ENCODE measurements at places on chromosomes 3 and 15.

- no peak for DNase-seq
These were observed 367 bp upstream of the TARS3 start for GRCh38 chr15:101724675-101725005.

DNA sequence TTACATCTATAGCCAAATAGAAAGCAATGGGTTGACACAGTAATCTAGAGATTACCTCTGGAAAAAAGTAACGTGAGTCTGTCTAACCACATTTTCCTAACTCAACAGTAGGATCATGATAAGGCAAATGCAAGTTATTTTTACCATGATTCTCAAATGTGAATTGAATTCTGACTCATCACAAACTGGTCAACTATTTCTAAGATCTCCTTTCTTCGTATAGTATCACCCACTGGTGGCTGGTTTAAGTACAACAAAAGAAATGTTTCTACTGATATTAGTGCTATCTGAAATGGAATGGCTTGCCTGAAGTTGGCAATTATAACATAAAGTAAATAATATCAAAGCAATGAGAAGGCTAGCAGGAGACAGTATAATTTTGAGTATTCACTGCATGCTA is 102.2 kb downstream of the ABI3BP start:
- DNase-seq = no peak

- no peak for DNase-seq
These were observed 400 bp downstream of the RAB43 start for GRCh38 chr3:129121016-129121791.

DNA sequence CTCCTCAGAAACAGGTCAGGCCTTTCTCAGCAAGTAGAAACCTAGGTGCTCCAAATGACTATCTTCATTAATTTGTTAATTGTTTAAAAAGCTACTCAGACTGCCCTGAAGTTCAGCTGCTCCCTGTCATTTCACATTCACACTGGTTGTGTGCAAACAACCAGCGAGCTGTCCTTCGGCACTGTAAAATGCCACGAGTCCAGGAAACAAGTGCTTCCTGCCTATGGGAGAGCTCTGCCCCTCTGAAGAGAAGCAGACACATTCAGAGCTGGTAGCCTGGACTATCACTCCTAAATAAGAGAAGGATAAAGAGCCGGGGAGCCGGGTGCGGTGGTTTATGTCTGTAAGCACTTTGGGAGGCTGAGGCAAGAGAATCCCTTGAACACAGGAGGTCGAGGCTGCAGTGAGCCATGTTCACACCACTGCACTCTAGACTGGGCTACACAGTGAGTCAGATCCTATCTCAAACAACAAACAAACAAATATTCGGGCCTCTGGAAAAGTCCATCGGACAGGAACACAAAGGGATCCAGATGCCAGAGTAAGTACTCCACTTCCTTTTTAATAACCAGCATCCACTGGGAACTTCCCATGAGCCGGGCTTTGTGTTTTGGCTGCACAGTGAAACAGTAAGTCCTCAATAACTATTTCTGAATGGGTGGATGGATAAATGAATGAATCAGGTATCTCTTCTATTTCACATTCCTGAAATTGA is 114.4 kb upstream of the WNT5A start:
- DNase-seq = no peak

GRCh38 chr15:41827290-41827879 is 507 bp upstream of the JMJD7 start:
- no peak for DNase-seq

DNA sequence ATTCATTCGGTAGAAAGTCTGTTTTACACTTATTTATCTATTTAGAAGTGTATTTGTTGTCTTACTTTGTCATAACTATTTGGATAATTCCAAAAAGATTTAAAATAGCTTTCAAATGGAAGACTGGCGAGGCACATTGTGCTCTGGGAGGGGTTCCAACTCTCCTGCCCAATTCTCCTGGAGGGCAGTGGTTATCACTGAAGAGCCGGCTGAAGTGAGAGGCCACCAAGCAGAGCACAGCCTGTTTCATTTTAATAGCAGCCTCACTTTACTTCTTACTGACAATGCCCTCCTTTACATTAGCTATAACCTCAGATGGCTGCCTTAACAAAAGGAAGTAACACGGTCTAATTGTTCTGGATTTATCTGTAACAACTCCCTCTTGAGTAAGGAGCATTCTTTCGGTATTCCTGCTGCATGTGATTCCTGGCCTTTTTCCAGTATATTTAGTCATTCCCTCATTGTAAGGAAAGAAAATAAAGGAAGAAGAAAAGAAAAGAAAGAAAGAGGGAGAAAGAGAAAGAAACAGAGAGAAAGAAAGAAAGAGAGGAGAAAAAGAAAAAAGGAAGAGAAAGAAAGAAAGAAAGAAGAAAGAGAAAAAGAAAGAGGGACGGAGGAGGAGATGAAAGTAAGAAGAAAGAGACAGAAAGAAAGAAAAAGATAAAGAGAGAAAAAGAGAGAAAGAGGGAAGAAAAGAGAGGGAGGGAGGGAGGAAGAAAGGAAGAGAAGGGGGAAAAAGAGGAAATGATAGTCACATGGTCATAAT is 339.8 kb upstream of the WNT5A start:
- no peak for DNase-seq

GRCh38 chr15:88707771-88708654 is 69.2 kb downstream of the ISG20 start:
- DNase-seq = no peak

- no peak for DNase-seq
These were observed 29.4 kb upstream of the MCCC1 start for GRCh38 chr3:183128709-183129108.

GRCh38 chr15:55230051-55230670 is 33.4 kb upstream of the RSL24D1 start:
- no peak for DNase-seq

GRCh38 chr3:65356331-65357248 is 668.8 kb upstream of the ADAMTS9 start:
- no peak for DNase-seq

DNA sequence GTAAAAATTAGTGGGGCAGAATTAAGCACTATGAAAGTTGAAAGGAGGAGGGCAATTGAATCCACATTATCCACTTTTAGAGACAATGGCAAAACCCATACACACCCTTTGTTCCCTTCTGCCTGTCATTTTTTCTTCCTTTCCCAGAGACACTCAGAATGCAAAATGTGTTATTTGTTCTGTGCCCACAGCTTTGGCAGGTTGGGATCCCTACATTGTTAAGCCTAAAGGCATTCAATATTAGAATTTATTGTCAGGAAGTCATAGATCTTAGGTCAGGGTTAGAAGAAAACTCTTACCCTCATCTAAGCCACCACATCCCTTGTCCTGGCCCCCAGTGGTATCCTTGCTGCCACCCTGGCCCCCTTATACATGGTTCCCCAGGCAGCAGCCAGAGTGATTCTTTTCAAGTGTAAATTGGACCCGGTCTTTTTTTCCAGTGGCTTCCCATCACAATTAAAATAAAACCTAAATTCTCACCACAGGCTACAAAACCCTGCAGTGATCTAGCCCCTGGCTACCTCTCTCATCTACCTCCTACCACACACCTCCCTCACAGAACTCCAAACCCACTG is 470.1 kb upstream of the ATP11B start:
- DNase-seq = no peak

- DNase-seq = peak; percentile 10
These were observed 244.5 kb downstream of the CD47 start for GRCh38 chr3:107846279-107846852.

DNA sequence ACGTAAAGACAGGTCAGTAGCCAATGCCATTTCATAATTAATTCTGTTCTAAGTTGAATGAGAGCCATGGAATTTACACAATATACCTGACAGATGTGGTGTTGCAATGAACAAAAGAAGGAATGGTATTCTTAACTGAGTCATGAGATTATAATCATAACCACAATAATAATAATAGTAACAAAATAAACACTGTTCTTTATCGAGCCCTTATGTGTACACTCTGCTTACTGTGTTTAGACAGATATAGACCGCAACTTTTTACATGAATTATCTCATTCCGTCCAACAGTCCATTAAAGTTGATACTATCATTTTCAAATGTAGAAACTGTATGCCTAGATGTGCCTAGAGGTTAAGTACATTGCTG is 28.2 kb upstream of the SCAANT1 start:
- no peak for DNase-seq

DNA sequence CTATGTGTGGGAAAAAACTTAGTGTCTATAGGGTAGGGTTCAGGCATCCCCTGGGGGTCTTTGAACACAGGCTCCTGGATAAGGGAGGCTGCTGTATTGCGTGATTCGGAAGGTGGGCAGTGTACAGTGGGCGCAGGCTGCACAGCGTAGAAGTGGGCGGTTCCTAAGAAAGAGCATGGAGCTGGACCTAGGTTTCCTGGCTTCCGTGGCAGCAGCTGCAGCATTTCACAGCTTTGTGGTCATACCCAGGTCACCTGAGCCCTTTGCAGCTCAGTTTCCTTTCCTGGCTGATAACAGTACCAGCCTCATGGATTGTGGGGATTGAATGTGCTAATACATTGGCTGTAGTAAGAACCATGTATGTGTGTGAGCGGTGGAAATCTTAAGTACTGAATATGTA is 22.2 kb downstream of the CFAP100 start:
- no peak for DNase-seq

DNA sequence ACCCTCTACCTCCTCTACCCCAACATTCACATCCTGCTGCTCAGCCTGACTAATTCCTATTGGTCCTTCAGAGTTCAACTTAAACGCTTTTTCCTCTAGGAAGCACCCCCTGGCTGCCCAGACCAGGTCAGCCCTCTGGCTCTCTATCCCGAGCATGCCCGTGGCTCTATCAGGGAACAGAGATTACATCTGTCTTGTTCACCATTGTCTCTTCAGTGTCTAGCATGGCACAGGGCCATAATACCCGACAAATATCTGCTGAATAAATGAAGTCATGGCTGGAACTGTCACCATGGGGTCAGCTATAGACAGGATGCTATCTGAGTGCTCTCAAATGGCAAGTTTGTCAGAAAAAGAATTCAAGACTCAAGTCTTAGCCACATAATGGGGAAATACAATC is 296.9 kb upstream of the CHRNA7 start:
- DNase-seq = no peak

GRCh38 chr3:171874251-171874681 is 31.1 kb downstream of the TMEM212 start:
- DNase-seq = no peak

GRCh38 chr3:28840976-28841376 is 439.9 kb upstream of the RBMS3 start:
- no peak for DNase-seq

- DNase-seq = no peak
These were observed 1062.9 kb upstream of the EPHA6 start for GRCh38 chr3:95751509-95751908.

DNA sequence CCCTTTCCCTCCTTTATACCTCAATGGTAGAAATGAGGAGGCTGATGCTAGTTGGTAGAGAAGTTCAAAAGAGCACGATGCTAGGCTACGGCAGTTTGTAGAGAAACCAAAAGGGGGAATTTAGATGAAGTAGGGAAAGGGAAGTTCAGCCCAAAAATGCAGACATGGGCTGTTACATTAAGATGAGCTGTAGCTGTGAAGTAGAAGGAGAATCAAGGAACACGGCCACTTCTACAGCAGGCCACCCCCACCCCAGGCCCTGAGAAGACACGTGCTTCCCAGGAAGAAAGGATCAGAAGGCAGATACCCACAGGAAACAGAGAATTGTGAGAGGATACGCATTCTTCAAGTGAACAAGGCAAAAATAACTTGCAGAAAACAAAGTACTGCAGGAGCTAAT is 2.1 kb upstream of the PARP14 start:
- no peak for DNase-seq

- DNase-seq = no peak
These were observed 158.2 kb downstream of the TNIK start for GRCh38 chr3:171301998-171302397.

DNA sequence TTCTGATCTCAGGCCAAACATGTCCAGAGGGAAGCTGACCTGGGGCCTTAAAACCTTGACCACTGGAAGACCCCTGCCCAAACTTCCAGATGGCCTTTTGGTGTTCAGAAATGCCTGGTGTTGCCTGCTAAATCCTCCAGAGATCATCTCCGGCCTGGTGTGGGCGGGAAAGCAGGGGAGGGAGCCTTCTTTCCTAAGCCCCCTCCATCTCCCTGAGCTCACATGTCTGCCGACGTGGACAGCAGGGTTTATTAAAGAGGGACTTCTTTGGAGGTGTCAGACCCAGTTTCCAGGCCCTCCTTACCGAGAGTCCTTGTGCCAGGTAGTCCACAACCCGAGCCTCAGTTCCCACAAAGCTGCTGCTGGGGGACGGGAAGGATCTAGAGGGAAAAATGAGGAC is 55.9 kb upstream of the SLC6A1 start:
- DNase-seq = no peak

- no peak for DNase-seq
These were observed 341.7 kb upstream of the UBE2E2 start for GRCh38 chr3:22861426-22861825.
